ENCODE measurements at places on chromosomes 7 and 10.

DNA sequence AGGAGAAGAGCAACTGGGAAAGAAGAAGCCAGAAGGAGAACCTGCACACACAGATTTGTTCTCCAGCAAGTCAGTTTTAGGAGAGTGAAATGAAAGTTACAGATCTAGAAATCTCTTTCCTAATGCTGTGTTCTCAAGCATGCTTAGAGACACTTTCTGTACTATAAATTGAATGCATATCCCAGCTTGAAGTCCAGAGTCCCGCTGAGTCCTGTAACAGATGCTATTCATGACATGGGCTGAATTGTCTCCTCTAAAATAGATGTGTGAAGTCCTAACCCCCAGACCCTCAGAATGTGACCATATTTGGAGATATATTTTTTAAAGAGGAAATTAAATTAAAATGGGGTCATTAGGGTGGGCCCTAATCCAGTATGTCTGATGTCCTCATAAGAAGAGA lies 46.9 kb upstream of the GJD4 start:
- no peak for DNase-seq

- no peak for DNase-seq
These were observed 968 bp upstream of the INMT start for GRCh38 chr7:30750683-30751650.

- peak; percentile 19 for DNase-seq
These were observed 13.1 kb upstream of the SGMS1 start for GRCh38 chr10:50636618-50637579.

- no peak for DNase-seq
These were observed 116.1 kb downstream of the PARD3 start for GRCh38 chr10:34698979-34699378.

- DNase-seq = no peak
These were observed 85.8 kb upstream of the PRKCQ start for GRCh38 chr10:6665847-6666246.

DNA sequence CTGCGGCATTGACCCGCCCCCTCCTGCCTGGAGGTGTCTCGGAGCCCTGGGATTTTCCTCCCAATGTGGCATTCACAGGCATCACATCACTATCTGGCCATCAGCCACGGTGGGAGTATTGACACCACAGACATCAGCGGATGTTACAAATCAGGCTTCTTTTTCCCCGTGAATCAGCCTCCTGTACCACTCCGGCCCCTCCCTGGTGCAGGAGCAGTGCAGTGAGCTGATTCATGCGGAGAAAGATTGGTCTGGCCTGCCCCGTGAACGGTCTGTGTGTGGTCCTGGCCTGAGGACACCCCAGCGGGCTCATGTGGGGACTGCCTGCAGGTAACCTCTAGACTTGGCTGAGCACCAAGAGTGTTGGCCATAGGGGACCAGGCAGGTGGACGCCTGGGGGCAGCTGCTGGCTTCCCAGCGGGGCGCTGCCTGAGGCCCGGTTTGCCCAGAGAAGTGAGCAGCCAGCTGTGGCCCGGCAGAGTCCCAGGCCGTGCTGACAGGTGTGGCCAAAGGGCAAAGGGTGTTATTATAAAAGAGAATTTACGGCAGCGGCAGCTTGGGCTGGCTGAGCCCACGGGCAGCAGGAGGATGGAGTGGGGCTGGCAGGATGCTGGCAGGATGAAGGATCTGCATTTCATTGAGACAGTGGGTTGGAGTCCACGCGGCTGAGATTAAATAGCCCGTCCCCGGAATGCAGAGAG lies 32.1 kb upstream of the GNA12 start:
- DNase-seq = no peak

GRCh38 chr10:110003524-110003885 lies 4.3 kb upstream of the ADD3 start:
- no peak for DNase-seq

GRCh38 chr10:14163377-14164086 lies 167.2 kb downstream of the FRMD4A start:
- no peak for DNase-seq

DNA sequence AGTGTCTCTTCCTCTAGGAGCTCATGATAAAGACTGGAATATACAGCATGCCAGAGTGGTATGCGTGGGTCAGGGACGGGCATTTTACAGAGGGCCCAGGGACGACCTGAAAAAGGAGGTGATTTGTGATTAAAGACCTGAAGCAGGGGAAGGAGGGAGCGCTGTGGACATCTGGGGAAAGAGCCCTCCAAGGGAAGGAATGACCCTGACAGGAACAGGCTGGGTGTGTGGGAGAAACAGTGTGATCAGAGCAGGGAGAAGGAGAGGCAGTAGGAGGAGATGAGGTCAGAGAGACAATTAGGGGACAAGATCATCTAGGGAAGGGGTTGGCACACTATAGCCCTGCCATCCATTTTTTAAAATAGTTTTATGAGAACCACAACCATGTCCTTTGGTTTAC lies 3.4 kb upstream of the RASSF4 start:
- DNase-seq = no peak

DNA sequence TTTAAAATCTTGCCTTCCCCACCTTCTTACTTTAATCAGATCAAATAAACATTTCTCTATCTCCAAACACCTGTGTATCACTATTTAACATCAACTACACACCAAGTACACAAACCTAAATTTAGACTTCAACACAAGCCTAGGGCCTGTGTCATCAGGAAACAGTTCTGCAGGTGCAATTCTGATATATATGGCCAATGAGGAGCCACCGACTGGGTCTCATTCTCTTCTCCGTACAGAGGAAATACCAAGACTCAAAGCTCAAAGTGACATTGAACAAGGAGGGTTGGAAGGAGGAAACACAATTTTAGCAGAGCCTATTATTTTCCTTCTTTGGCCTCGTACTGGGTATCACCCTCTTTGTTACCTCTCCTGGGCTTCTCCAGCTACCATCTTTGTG lies 152.6 kb upstream of the PRR15 start:
- DNase-seq = no peak

DNA sequence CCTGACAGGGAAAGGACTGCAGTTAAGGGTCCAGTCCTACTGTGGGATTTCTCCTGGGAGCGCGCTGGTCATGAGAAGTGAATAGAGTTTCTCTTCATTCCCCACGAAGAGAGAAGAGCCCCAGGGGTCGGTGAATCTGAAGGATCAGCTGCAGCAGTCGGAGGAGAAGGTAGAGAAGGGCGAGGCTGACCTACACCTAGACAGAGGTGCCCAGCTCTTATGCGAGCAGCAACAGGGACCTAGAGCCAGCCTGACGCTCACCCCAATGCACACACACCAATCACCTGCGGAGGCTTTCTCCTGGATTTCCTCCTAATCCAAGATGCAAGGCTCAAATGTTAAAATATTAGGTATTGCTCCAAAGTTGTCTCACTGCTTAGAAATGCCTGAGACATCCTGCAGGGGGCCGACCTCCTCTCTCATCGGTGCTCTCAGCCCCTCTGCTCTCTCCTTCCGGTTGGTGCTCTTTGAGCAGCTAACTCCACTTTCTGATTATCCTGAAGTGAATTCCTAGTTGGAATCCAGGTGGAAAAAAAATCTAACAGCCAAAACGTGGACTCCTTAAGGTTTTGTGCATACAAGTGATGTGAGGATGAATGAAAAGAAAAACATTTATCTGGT lies 176.4 kb downstream of the AHR start:
- DNase-seq = no peak

GRCh38 chr7:133480868-133481267 lies 228.0 kb downstream of the EXOC4 start:
- no peak for DNase-seq
